Cardiac septum (tissue), 1 donor: ENCODE measurements at places on chromosomes 6 and 20. TPM values are rescaled to one million over a fixed set of nuclear protein-coding genes. Genes with fewer than 3 reads are reported as not detected.

Gene CGAS
- 2.0 TPM for total RNA-seq

Gene SYCP2
- total RNA-seq, result 0.94 TPM

GRCh38 chr20:53365539-53366075 lies 228.0 kb downstream of the ZNF217 start:
- no peak for DNase-seq

Gene GSTA3
- total RNA-seq, result not detected

Gene HAO1
- total RNA-seq, result not detected

DNA sequence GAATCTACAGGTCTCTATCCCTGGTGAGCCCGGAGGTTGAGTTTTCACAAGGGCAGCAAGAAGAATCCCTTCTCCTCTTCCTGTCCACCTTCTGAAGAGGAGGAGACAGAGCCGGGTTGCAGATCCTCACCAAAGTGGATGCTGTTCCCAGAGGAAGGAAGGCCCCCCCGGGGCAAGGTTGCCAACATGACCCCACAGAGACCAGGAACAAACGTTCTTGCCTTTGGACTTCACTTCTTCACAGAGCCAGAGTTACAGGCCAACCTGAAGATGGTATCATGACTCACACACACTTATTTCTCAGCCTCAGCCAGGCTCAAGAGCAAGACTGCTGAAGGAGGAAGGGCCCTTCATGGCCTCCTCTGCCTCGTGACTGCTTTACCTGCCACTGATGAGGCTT lies 384.3 kb downstream of the CD83 start:
- no peak for DNase-seq

DNA sequence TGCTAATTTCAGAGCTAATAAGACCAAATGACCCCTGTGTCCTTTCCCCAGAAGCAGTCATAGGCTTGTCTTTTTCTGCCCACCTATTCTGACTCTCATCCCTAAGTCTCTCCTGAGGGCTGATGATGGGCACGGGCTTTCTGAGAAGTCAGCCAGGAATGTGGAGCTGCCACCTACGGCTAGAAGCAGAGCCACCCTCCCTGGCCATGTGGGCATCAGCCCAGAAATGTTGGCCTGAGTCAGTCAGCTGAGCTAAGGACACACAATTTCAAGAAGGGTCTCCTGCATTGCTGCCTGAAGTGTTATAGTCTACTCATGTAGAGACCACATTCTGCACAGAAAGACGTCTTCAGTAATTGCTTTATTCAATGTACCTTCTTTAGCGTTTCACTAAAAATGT lies 17.1 kb downstream of the MYLIP start:
- no peak for DNase-seq

- DNase-seq, result peak; percentile 59
These were observed 12.2 kb upstream of the PTGIS start for GRCh38 chr20:49579874-49580812.

DNA sequence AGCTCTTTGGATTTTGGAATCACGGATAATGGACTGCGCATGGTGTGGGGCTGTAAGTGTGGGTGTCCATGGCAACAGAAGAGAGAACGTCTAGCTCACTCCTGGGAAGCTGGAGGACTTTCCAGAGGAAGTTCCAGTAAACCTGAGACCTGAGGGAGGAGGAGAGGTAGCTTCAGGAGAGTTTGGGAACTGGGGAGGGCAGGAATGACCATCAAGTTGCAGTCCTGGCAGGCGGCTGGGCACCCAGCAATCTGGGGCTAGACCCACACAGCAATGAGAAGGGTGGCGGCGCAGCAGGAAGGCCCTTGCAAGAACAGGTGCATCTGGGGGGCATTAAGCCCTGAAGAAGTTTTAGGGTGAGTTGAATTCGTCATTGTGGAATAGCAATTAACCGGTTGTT lies 95.9 kb downstream of the FOXC1 start:
- no peak for DNase-seq

GRCh38 chr6:129236001-129236517 lies 353.1 kb downstream of the LAMA2 start:
- no peak for DNase-seq

- no peak for DNase-seq
These were observed 108.5 kb upstream of the RALGAPA2 start for GRCh38 chr20:20820785-20821483.

DNA sequence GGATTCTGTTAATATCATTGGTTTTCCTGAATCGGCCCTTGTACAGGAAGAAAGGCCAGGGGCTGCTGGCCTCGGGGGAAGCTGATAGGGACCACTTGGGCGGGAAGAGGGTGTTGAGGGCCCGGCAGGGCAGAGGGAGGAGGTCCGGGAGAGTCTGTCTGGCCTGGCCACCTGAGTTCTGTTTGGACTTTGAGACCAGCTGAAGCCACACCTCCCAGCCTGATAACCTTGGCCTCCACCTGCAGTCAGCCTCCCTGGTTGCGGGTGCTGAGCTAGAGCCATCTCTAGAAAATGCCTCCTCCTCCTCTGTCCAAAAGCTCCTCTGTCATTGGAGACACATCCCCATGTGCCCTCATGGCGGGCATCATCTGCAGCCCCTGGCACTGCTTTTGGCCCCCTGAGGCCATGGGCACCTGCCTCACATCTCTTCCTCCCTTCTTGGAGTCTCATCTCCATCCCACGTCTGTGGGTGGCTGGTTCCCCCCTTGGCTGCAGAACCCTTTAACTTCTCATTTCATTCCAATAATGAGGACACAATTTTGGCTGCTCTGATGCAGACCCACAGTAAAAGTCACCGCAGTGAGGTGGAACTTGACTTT lies 16.6 kb downstream of the APCDD1L start:
- no peak for DNase-seq

- no peak for DNase-seq
These were observed 32.8 kb upstream of the POPDC3 start for GRCh38 chr6:105212587-105212986.

DNA sequence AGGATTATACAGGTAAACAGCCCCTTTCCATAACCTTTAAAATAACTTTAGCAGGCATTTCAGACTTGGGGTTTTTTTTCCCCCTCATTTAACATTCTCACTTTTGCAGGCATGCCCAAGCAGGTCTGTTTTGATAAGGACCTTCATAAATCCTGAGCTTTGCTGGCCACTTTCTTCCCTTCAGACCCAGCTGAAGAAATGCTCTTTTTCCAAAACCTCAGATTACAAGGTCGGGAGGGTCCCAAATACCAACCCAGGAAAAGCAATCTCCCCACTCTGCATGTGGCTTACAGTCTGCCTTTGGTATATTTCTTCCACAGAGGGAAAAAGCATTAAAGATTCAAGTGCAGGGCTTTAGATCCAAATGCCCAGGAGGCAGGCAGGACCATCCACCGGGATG lies 6.8 kb downstream of the NFATC2 start:
- DNase-seq, result no peak

Gene GHRH
- total RNA-seq, result not detected

Gene ANKRD66
- not detected for total RNA-seq

DNA sequence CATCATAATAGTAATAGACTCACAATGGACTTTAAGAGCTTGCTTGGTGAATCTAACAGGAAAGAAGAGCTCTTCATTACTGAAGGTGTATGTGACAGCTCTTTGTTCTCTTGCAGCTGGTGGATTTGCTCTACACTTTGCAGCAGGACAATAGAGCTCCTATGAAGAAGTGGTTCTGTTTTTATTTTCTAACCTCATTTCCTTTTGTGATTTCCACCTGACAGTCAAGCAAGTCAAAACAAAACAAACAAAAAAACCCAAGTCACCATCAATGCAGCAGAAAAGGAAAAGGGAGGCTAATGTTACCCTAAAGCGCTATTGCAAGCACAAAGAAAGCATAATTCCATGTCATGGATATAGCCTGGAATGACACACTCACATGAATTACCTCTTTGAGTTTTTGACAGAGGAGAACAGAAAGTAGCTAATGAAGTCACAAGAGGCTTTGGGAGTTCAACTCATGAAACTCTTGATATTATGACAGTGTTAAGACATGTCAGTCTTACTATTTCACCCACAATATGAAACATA lies 1188.1 kb downstream of the EPHA7 start:
- no peak for DNase-seq

GRCh38 chr6:79048611-79049010 lies 29.4 kb downstream of the PHIP start:
- DNase-seq, result no peak

GRCh38 chr6:33812669-33813068 lies 8.9 kb upstream of the MLN start:
- no peak for DNase-seq

Gene KCNB1
- 0.38 TPM for total RNA-seq

DNA sequence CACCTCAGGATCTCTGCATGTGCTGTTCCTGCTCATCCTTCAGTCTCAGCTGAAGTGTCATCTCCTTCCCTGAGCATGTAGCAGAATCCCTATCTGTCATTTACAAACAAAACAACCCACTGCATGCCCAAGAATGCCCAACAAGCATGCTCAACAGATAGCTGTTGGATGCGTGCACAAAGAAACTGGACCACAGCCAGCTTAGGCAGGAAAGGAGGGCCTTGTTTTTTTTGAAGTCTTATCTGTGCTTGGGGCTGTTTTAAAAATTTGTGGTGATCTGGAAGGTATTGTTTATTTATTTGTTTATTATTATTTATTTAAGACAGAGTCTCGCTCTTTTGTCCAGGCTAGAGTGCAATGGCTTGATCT lies 18.5 kb upstream of the SLC16A10 start:
- DNase-seq, result no peak

Gene KCNQ2
- total RNA-seq, result 0.86 TPM

GRCh38 chr6:155311086-155311485 lies 3.2 kb downstream of the TFB1M start:
- DNase-seq, result no peak

DNA sequence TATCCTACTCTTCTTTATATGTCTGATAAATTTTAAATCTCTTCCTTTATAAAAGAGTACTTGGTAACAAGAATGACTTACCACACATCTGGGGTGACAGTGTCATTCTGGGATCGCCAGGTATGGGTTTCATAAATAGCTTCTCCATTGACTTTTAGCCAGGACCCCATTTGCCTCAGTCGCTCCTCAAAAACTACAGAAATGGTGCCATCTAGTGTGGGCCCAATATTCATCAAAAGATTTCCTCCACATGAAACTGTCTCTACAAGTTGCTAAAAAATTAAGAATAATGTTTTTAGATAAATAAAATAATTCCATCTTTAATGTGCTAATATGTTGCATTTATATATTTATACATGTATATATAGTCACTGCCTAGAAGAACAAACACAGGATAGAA lies 9.7 kb downstream of the FUCA2 start:
- DNase-seq, result no peak

DNA sequence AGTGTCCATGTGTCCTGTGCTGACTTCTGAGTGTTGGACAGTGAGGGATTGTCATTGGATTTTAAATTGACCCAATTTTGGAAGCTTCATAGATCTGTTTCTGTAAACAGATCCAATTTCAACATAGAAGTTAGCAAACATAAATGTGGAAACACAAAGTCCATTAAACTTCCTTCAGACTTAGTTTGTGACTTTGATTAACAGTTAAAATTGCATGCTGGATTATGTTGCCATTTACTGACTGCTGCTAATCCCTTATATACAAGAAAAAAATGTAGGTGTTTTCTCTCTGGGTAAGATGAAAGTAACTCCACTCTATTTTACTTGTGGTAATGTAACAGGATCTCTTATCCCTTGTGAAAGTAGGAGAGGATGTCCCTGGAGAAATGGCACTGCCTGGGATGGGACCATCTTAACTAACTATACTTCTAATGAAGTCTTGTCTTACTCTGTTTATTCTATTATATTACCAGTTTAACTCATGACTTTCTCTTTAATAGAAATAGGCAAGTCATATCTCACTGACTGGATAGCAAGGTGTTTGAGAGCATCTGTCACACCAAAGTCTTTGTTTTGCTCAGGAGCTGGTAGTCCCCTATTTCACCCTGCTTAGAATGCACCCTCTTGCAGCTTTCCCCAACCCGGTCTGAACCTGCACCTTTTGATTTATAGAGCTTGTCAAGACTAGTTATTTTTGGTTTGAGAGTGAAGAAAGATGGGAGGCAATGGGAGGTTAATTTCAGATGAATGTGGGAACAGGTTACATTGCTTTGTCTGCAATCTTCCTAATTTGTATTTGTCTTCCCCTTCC lies 7.2 kb downstream of the TPX2 start:
- no peak for DNase-seq

Gene ERVFRD-1
- not detected for total RNA-seq

Gene C20orf144
- total RNA-seq, result not detected

GRCh38 chr6:122426597-122426996 lies 27.1 kb downstream of the HSF2 start:
- DNase-seq, result no peak

Gene BLOC1S5
- 10.8 TPM for total RNA-seq

GRCh38 chr20:54469293-54469692 lies 6.1 kb upstream of the DOK5 start:
- no peak for DNase-seq

GRCh38 chr6:168155821-168156741 lies 77.1 kb upstream of the FRMD1 start:
- no peak for DNase-seq

Gene OPRL1
- 0.48 TPM for total RNA-seq

DNA sequence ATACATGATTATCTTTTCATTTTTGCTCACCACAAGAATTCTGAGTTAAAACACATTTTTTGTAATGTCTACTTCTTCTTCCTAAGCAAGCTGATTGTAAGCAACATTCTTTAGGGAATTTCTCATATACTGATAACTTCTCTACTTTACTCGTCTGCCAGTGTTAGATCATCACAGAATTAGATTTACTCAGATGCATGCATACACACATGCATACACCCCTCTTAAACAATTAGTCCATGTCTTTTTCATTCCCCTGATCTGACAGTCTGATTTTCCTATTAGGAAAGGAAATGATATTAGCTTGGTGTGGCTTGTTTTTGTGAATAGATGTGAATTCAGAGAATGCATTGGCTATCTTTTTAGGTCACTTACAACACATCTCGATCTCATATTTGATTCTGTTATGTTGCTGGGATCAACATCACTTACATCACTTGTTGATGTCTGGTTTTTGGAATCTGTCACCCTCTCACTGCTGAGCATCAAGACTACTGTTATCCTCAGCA lies 91.4 kb downstream of the FIG4 start:
- no peak for DNase-seq

GRCh38 chr6:168822376-168822775 lies 381.4 kb downstream of the SMOC2 start:
- DNase-seq, result no peak

Gene LTB
- 0.86 TPM for total RNA-seq

Gene MLN
- total RNA-seq, result not detected

DNA sequence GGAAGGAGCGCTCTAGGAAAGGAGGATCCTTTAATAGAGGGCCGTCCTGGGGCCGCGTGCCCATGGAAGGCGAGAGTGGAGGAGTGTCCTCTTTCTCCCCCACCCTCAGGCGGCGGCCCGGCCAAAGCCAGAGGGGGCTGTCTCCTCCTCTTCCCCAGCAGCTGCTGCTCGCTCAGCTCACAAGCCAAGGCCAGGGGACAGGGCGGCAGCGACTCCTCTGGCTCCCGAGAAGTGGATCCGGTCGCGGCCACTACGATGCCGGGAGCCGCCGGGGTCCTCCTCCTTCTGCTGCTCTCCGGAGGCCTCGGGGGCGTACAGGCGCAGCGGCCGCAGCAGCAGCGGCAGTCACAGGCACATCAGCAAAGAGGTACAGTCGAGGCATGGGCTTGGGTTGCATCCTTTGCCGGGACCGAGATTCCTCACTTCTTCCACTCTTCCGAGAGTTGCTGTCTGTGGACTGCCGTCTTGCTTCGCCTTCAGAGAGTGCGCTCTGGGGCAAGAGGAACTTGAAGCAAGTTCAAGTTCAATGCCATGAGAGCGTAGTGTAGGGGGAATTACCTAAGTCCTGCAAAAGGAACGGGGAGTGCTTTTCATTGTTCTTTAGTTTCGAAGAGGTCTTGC lies at the start of gene LAMA2:
TSS of gene LAMA2 (plus strand) at position 148 of the 621 bp plus-strand sequence. CDS start at position 256, 108 bp downstream.
- DNase-seq, result peak; percentile 94
